ENCODE measurements at places on chromosomes 7 and 10.

GRCh38 chr10:11663763-11664555 lies 52.5 kb upstream of the USP6NL start:
- no peak for DNase-seq

- no peak for DNase-seq
These were observed 442.5 kb downstream of the GLRX3 start for GRCh38 chr10:130578532-130579289.

DNA sequence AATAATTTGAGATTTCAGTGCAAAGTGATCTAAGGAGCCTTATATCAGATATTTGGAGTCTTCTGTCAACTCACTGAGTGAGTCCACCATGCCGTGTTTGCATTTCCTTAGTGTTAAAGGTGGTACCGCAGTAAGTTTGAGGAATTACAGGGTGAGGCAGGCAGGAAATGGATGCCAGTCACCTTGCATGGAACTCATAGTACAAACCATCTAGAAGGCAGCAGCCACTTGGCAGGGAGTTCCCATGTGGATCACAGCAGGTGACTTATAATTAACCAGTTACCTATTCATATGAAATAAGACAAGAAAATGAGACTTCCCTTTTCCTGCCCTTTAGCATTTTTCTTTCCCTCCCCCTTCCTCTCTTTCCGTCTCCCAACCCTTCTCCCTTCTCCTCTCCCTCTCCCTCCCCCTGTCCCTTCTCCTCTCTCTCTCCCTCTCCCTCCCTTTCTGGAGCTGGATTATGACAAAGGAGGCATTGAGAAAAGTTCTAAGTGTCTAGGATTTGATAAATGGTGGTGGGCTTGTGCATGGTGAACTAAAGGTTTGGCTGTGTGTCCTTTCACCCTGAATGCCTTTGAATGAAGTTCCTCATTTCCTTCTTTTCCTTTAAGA lies 94.1 kb downstream of the LRRC4 start:
- DNase-seq: no peak

- DNase-seq: no peak
These were observed 272.3 kb upstream of the PLPP4 start for GRCh38 chr10:120184547-120185337.

DNA sequence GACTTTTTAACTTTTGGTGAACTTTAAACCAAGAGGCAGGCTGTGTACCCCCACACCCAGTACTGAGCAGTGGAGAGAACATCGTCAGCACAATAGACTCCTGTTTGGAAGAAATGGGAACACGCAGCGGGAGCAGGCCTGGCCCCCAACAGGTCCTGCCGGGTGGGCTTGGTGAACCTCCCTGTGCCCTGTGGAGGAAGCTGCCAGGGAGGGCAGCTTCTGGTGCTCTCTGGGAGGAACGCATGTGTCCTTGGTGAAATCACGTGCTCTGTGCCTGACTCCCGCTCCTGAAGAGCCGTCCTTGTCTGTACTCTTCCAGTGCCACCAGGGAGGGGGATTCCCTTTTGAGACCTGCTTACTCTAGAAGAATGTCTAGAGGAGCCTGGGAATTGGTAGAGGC lies 31.6 kb downstream of the CHAT start:
- DNase-seq: no peak

GRCh38 chr7:157442456-157442855 lies 105.7 kb downstream of the DNAJB6 start:
- no peak for DNase-seq

DNA sequence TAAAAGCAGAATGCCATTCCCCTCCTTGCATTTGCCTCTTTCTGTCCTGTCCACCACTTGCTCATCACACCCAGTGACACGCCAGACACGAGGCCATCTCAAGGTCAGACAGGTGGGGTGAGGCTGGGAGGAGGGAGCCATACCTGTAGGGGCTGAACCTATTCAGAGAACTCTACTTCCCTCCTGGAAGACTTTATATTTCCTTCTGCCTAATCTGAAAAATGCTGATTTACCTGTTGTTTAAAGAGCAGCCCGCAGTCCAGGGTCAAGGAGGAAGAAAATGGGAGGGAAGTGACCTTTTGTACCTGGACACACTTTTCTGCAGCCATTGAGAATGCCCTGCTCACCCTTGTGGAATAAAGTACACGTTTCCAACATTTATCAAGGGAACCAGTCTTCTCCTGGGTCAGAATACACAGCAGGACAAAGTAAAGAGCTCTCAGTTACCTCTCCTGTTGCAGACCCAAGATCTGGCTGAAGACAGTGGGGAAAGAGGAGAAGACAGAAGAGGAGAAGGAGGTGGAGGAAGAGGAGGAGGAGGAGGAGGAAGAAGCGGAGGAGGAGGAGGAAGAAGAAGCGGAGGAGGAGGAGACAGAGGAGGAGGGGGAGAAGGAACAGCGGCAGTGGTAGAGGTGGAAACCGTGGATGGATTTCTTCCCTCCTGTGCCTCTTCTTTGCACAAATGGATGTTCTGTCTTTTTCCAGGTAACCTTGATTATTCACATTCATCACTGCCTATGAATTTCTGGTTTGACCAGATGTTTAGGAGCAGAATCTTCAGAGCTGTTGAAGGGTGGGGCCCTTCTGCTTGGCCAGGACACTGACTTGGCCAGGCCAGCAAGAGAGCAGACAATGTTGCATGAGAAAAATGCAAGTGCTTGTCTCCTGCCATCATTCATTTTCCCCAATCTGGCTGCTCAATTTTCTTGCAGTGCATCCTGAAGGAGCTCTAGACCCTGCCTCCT lies 1.2 kb upstream of the BLNK start:
- no peak for DNase-seq

GRCh38 chr7:133853706-133854276 lies 273.3 kb upstream of the LRGUK start:
- peak; percentile 90 for DNase-seq

DNA sequence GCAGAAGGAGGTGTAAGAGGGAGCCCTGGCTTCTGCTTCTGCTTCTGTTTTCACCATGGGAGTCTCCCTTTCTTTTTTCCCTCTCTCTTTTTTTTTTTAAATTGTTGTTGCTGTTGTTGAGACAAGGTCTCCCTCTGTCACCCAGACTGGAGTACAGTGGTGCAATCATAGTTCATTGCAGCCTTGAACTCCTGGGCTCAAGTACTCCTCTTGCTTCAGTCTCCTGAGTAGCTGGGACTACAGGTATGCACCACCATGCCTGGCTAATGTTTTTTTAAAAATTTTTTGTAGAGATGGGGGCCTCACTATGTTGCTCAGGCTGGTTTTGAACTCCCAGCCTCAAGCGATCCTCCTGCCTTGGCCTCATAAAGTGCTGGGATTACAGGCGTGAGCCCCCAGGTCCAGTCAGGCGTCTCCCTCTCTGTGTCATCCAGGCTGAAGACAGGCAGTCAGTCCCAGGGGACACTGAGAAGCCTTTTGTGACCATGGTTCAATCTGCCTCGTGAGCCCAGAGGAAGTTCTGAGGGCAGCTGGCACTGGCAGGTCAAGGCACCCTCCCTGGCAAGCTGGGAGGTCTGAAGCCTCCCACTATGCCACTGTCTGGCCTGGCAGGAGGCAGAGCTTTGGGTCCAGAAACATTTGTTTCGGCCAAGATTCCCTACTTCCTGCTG lies 33.6 kb upstream of the NPFFR1 start:
- no peak for DNase-seq

GRCh38 chr10:58094985-58095718 lies 172.5 kb downstream of the IPMK start:
- DNase-seq: no peak

DNA sequence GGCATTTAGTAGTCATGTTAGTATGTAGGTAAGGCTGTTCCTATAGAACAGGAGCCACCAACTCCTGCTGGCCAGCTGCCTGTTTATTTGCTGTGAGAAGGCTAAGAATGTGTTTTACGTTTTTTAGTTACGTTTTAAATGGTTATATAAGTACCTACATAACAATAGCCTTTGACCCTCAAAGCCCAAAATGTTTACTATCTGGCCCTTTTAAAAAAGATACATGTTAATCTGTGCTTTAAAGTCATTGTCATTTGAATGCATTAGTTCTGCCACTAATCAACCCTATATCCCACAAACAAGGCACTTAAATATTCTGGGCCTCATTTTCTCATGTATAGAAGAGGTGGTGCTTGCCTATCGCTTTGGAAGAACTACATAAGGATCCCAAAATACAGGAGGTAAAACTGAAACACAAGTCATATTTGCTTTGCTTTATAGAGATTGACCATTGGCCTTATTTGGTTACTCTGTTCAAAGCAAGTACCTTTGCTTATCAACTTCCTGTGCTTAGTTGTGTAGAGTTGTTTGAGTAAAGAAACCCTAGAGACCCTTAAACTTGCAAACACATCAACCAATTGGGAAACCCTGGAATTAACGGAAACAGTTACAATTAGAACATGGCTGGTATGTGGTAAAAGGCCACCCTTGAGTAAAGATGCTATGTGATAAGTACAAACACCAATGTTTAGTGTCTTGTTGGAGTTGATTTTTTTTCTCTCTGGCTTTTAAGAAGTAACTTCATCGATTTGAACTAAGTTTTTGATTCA lies 25.9 kb downstream of the TIMM23 start:
- DNase-seq: no peak

- DNase-seq: peak; percentile 47
These were observed at the start of gene MEST for GRCh38 chr7:130491841-130492522. TSS of gene MEST (plus strand) at chr7:130492085. CDS start at chr7:130492314, 229 bp downstream.

DNA sequence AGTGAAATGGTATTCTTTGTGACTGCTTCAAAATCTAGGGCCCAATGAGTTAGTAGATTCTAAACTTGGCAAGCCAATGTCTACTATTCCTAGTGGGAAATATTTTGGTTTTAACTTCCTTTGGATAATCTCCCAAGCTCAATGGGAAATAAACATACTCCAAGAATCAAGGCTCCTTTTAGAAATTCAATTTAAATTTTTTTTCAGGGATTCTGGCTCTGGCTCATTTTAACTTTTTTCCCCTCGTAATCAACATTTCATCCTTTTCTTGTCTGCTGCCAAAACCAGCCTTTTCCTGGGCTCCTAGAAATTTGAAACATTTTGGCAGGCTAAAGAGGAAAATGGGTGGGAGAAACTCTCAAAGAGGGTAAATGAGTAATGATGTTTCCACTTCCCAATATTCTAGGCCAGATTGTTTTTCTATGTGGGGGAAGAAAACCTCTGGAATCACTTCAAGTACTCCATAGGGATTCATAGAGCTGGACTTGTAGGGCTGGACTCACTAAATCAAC lies 85.6 kb upstream of the AGR3 start:
- peak; percentile 33 for DNase-seq

- DNase-seq: no peak
These were observed 153.1 kb downstream of the CDK14 start for GRCh38 chr7:90749262-90749661.

DNA sequence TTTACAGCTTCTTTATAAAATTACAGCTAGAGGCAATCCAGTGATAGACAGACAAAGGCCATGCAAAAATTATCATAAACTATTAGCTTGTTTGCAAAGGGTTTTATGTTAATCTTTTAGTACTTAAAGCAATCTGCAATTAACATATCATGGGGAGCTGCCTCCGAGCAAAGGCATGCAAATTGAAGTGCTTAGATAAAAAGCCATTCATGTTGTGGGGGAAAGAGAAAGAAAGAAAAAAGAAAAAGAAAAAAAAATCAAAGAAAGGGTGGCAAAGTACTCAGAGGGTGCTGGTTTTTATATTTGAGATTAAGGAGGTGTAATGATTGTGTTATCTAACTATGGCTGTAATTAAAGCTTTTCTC lies 799.5 kb downstream of the LRMDA start:
- no peak for DNase-seq

- peak; percentile 90 for DNase-seq
These were observed 12.6 kb upstream of the NRBF2 start for GRCh38 chr10:63120554-63120953.

DNA sequence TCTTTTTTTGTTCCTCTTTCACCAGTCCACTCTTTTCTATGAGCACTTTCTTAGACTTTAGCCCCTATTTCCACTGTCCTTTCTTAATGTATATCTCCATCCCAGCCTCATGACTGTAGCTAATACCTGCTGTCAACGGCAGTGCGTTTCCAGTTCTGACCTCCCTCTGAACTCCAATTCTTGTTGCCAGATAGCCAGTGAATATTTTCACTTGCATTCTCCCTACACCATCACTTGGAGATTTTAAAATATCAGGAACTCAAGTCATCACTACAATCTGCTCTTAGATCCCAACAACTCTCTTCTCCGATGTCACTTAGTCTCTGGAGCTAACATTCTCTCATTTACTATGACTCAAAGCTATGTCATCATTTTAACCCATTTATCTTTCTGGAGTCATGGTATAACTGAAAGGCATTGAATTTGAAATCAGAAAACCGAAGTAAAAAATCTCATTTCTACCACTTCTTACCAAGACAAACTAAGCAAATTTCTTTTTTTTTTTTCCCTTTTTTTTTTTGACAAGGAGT lies 5.1 kb upstream of the SLC16A12 start:
- DNase-seq: peak; percentile 86

DNA sequence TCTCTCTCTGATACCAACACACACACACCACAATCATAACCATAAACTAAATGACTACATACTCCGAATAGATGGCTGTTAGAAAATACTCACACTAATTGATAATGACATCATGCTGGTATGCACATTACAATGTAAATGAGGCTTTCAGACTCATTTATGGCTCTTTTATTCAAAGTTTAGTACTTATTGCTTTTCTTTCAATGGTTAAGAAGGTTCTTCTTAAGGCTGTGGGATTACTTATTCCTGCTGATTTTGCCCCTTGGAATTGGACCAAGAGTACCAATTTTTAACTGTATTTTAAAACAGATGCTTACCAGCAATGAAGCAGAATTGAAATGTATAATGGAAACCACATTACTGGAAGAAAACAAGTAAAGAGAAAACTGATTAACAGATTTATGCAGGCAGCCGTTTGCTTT lies 20.6 kb upstream of the CABCOCO1 start:
- DNase-seq: no peak

GRCh38 chr7:159139639-159140038 lies 5.0 kb downstream of the VIPR2 start:
- no peak for DNase-seq

DNA sequence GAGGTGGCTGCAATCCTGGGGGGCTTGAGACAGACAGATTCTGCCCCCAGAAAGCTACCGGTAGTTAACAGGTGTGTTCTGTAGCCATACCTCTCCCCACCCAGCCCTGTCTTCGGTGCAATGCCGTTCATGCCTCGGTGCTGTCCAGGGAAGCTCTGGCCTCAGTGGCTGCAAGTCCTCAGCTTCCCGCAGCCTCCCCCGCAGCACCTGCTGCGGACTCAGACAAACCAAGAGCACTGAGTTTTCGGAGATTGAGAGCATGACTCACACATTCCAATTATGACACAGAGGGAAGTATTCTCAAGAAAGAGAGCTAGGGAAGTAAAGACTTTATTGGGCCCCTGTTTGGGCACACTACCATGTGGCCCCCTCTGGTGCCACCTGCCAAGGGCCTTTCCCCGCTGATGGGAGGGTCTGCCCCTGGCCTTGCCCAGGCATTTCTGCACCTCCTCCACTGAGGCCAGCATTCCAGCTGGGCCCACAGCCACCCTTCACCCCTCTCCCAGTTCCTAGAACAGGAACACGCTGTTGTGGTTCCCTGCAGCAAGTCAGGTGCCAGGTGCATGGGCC lies 30.2 kb upstream of the EZH2 start:
- peak; percentile 85 for DNase-seq

GRCh38 chr7:7537711-7538110 lies 2.0 kb upstream of the COL28A1 start:
- no peak for DNase-seq

GRCh38 chr10:43145311-43145710 lies 7.1 kb downstream of the CSGALNACT2 start:
- DNase-seq: no peak

- no peak for DNase-seq
These were observed 1342.6 kb downstream of the REEP3 start for GRCh38 chr10:64863836-64864235.

GRCh38 chr10:103086261-103086660 lies 106.8 kb downstream of the NT5C2 start:
- peak; percentile 65 for DNase-seq
